Hippocampal formation (tissue), 2 donors: ENCODE measurements at places on chromosomes 3 and 15.

DNA sequence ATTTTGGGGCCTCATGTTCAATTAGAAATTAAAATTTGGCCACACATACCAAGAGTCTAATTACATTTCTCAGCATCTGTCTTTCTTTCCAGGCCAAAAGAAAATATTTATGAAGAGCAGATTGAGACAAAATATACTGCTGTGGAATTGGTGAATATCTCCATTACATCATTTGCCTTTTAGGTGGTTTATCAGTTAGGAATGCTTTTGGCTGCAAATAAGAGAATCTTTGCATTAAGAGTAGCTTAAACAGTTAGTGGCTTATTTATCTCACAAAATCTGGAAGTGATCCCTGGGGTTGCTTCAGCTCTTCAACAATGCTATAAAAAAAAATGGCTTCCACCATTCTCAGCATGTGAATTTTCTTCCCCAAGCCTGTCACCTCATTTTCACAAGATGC, 308.7 kb downstream of the MAGI1 start:
- no peak for DNase-seq

DNA sequence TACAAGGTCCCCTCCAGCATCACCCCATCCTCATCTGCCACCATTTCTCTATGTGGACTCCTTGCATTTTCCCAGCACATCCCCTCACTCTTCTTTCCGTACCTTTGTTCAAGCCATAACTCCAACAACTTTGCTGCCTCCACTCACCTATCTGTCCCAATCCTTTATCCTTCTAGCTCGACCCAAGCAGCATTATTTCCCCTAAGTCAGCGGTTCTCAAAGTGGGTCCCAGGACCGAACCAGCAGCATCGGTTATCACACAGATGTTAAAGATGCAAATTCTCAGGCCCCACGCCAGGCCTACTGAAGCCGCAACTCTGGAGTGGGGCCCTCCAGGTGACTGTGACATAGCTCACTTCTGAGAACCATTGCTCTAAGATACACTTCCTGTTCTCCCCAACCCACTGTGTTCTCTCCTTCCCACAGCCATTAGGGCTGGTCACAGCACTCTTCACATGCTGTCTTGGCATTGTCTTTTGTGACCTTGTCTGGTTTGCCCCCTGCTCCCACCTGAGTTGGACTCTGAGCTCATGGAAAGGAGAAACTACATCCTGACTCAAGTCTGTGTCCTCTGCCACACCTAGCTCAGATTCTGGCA, 56.2 kb downstream of the AAGAB start:
- no peak for DNase-seq

DNA sequence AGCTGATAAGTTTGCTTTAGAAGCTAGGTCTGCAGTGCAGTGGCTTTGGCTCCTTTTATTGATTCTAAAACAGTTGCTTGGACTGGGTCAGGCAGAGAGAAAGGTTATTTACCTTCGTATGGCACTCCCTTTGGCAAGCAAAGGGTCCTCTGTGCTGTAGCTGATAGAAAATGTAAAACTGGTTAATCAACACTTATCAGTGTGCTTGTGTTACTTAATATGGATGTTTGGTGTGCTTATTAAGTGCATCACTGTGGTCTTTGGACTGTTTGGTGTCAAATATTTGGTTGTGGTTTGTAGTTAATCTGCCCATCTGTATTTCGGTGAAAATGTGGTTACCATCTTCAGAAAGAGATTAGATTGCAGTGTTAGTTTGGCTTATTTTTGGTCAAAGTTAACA, 16.0 kb downstream of the UBE2E2 start:
- DNase-seq = no peak

- no peak for DNase-seq
Observed at GRCh38 chr15:39447881-39448280, 133.0 kb upstream of the THBS1 start.

DNA sequence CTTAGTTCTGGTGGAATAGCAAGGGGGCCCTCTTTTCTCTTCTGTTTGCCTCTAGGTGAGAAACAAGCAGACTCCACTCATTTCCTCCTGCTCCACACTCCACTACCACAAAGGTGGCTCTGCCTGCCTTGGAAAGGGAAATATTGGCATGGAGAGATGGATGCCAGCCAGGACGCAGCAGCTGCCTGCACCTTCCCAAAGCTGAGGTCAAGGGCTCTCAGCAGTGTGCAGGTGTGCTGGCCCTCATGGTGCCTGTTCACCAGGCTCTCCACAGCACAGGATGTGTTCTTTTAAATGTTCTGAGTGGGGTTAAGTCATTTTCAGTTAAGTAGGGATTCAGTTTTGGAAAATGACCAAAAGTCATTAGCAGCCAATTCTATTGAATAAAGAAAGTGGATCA, 211.2 kb upstream of the STRIT1 start:
- no peak for DNase-seq

- DNase-seq = no peak
Observed at GRCh38 chr15:99305761-99306505, 54.7 kb downstream of the LRRC28 start.

DNA sequence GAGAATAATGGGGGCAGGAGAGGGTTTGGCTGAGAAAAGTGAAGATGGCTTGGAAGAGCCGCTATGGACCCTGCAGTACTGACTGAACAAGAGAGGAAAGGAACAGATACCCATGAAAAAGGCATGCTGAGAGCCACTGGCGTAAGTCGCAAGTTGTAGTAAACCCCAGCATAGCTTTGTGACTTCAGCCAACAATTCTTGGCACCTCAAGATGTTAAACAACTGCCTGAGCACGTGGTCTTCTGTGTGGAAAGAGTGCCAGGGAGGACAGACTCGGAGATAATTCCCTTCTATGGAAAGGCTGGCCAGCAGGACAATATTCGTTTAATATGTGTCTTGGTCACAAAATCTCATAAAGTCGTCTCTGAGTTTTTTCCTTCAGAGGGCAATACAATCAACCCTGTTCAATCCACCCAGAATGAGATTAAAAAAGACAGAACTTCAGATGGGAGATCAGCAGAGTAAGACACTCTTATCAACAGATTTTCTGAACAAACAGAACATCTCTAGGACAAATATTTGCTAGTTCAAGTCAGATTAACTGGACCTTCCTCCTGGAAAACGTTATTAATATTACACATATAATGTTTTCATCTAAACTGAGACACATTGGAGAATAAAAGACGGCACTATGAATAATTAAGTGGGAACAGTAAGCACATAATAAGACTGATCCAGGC, 49.2 kb downstream of the NEK10 start:
- DNase-seq = no peak

- DNase-seq = no peak
Observed at GRCh38 chr3:167992381-167992780, 103.3 kb downstream of the GOLIM4 start.

GRCh38 chr15:79977431-79978054, 6.5 kb upstream of the BCL2A1 start:
- no peak for DNase-seq
